ENCODE measurements at places on chromosomes 7 and 10.

DNA sequence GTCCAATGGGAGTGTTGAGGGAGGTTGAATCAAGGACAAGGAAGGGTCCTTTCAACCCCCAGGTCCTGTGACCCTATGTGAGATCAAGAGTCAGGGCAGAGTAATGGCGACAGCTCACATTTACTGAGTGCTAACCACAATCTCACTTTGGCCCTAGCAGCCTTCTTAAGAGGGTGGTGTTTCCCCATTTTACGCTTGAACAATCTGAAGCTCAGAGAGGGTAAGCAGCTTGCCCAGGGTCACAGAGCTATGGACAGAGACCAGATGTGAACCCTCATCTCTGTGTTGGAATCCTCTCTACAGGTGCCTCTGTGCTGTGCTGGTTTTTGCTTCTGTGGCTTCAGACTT lies 102.0 kb downstream of the GRK5 start:
- no peak for DNase-seq

- no peak for DNase-seq
These were observed 51.5 kb downstream of the CCNY start for GRCh38 chr10:35387768-35388167.

DNA sequence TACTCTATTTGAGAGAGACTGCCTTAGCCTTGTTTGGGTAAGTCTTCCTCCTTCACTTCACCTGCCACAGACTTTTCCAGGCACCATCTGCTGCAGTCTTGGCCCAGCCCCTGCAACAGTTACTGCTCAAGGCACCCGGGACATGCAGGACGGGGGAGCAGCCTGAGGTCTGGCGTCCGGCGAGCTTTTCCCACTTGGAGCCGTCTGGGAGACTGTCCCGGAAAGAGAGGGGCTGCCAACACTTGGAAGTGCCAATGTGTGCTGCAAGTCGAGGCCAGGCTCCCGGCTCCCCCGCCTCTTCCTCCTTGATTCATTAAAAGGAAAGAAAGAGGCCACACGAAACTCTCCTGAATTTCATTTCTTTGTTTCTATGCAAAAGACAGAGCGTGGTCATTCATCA lies 13.7 kb downstream of the HTRA1 start:
- no peak for DNase-seq

DNA sequence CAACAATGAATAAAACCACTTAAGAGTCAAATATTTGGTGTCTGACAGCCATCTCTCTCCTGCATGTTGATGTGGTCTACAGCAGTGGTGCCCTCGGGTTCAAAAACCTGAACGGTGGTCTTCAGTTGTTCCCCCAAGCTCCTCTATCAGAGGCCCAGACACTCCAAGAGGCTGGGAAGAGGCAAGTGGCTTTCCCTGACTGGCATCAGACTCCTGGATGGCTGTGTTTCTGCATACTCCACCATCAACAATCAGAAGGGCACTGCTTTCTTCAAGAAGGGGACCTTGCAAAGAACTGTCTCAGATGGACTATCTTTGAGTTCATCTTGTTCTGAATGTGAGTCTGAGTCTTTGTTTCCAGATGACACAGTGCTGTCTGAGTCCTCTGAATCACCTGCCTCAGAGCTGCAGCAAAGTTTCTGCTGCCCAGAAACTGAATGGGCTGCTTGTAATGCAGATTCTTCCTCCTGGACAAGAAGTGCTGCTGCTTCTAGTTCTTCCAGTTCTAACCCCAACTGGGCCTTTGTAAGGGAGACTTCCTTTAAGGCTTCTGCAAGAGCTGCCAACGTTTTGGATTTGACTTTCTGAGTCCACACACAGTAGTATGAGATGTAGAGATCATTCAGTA lies 5.9 kb upstream of the SGMS1 start:
- DNase-seq, result no peak

- DNase-seq, result no peak
These were observed 16.9 kb downstream of the MEOX2 start for GRCh38 chr7:15669443-15670090.

DNA sequence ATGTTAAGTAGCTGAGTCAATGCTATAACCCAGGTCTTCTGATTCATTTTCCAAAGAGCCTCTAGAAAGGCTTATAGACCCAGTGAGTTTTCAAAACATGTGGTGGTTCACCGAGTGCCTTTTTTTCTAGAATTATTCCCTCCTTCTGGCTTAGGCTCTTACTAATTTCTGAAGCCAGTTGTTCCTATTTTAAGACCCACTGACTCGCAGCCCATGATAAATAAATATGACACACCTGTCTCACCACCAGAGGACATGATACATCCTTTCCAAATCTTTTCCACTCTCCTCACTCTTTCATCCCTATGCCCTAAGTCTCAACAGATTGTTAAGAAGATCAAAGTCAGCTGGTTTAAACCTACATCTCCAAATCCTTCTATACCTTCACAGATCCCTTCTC lies 126.0 kb upstream of the WNT16 start:
- no peak for DNase-seq

GRCh38 chr10:21372651-21373410 lies 152.7 kb downstream of the SKIDA1 start:
- DNase-seq, result no peak

DNA sequence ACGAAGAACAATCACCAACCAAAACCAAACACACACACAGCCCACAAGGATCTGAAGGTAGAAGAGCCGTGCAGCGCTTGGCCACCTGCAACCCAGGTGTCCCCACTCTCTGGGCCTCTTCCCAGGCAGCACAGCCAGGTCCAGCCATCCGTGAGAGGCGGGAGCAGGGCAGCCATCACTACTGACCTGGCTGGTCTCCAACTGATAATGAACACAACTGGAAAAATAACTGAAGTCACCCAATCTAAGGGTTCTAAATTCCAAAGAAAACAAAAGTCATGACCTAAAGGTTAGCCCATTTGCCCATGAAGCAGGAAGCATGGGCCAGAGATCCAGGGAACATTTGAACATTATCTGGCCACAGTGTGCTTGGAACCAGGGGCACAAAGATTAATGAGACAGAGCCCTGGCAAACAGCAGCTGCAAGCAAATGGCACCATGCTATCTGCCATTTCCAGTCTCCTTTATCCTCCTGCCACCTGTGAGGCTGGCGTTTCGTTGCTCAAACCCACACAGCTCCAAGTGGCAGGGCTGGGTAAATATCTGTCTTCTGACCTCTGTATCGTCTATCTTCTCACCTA lies 207.9 kb downstream of the TNS3 start:
- DNase-seq, result no peak

GRCh38 chr10:131816157-131816775 lies 84.5 kb upstream of the PPP2R2D start:
- DNase-seq, result no peak

DNA sequence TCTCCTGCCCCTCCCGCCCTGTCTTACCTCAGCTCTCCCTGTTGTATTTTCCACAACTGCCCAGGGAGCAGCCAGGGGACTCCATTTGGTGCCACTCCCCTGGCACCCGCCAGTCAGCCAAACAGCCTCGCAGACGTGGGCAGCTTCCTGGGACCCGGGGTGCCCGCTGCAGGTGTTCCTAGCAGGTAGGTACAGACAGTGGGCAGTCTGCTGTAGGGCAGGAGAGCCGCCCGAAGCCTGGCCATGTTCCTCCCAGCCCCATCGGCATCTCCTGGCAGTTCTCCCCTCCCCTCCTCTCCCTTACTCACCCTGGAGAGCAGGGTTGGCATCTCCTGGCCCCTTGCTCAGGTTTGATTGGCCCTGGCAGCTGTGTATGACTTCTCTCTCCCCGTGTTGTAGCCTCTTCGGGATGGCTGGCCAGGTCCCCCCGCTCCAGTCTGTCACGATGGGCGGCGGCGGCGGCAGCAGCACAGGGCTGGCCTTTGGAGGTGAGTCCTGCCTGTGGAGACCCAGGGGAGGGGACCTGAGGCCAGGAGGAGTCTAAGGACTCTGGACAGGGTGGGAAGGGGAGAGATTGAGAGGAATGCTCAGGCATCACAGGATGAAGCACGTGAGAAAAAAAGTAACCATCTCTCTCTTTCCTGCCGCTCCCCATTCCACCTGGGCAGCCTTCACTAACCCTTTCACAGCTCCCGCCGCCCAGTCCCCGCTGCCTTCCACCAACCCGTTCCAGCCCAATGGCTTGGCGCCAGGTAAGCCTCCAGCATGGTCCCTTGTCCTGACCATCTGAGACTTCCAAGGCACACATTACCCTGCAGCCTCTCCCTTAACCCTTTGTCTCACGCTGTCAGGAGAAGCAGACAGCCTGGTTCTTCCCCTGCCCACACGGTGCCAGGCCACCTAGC lies 11.3 kb downstream of the SAP25 start:
- no peak for DNase-seq

- DNase-seq, result no peak
These were observed 631 bp downstream of the SUPV3L1 start for GRCh38 chr10:69180525-69181204.

GRCh38 chr7:8386926-8387550 lies 46.4 kb upstream of the NXPH1 start:
- DNase-seq, result no peak

DNA sequence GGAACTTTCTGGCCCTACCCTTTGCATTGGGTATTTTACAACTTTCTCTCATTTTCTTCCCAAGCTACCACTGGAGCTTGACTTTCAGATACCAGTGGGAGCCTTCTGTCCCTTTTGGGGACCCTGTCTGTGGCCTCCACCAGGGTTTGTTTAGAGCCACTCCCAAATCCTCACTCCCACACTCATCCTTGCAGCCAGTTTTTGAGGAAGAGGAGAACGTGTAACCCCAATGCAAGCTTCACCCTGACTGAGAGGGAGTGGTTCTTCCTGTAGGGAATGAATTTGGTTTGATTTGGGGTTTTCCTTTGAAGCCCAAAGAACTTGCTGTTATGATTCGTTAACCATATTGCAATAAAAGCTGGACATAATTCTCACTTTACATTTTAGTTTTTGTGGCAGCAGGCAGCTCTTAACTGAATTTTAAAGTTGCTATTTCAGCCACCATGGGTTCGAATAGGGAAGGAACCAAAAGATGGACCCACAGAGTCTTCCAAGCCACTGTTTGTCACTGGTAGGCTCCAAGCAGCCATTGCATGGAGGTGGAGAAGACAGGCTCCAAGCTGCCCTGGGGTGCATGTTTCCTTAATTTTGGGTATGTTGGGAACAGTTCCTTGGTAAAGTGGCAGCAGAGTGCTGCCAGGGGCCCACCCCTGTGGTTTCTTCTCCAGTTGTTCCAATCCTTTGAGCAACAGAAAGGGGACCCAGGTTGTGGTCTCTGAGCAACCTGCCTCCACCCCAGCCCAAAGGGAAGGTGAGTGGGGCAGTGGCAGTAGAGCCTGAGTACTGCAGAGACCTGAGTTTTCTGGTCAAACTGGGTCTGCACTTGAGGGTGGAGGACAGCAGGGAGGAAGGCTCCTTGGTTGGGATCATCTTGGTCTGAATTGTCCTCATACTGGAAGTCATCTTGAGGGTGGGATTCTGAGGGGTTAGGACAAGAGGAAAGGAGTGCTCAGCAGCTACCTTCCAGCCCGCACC lies 5.1 kb downstream of the EVX1 start:
- DNase-seq, result no peak

- no peak for DNase-seq
These were observed 24.3 kb downstream of the TECTB start for GRCh38 chr10:112307358-112308124.
